Activated CD4-positive, alpha-beta T cell treated with anti-CD3 and anti-CD28 coated beads for 4 hours (primary cell): ENCODE measurements at places on chromosomes 11 and 22.

DNA sequence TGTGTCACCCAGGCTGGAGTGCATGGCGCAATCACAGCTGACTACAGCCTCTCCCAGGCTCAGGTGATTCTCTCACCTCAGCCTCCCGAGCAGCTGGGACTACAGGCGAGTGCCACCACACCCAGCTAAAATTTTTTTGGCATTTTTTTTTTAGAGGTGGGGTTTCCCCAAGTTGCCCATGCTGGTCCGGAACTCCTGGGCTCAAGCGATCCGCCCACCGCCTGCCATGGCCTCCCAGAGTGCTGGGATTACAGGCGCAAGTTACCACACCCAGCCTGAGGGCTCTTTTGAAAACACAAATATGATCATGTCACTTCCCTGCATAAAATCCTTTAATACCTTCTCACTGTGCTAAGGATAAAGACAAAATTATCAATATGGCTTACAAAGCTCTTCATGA is 88.1 kb downstream of the MAML2 start:
- DNase-seq: no peak

DNA sequence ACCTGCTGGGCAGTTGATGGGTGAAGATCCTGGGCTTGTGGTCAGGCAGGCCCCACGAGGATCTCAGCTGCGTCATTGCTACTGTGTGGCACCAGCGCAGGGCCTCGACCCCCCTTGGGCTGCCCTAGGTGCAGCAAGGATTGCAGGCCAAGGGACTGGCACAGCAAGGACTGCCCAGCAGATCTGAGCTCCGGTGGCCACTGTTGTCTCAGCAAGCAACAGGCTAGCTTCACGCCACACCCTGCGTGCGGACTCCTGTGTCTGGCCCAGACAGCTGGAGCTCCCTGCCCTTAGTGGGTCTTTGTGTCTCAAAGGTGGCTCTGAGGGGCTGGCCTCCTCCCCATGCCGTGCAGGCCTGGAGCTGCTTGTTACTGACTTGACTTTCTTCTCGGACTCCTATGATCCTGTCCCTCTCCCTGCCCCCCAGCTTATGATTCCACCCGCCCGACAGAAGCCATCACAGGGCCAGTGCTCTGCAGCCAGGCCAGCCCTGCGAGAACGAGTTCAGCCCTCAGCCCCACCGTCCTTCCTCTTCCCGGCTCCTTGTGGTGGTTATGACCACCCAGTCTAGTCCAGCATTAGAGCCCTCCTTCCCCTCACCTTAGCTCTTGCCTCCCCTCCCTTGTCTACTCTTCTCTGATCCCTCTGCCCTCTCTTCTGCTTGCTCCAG is 295.6 kb downstream of the TBC1D22A start:
- no peak for DNase-seq

DNA sequence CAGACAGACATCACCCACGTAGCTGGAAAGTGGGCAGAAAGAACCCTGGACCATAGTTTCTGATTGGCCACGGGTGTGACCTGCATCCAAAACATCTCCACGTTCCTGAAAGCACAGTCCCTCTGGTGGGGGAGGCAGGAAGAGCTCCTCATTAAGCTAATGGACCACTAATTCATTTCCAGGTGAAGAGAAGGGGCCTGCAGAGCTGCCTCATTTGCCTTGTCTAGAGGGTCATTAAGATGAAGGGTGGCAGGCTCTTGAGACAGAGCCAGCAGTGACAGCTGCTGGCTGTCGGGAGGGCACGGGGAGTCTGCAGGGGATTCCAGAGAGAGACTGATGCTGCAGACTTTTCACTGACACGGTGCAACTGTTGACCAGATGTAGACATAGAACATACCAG is 149.6 kb upstream of the OPCML start:
- no peak for DNase-seq

DNA sequence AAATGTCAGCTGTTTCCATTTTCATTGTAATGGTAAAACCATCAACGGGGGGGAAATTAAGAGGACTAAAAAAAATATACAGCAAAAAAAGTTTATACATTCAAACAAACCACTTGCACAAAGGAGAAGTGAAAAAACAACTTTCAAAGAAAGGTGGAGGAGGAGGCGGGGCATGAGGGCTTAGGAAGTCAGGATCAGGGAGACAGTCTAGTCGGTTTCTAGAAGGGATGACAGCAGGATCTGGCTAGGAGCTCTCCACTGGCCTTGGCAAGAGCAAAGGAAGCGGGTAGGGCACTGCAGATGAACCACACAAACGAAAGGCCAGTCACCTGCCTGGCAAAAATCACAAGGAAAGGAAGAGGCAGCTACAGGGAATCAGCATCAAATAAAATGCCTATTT is 31.0 kb downstream of the NAP1L4 start:
- DNase-seq: no peak

- no peak for DNase-seq
Measured at GRCh38 chr22:37500745-37501609, 14.8 kb upstream of the MFNG start.

GRCh38 chr22:46078241-46079092 is 71.9 kb upstream of the PPARA start:
- no peak for DNase-seq

GRCh38 chr22:49934160-49934890 is 15.9 kb downstream of the CRELD2 start:
- no peak for DNase-seq

DNA sequence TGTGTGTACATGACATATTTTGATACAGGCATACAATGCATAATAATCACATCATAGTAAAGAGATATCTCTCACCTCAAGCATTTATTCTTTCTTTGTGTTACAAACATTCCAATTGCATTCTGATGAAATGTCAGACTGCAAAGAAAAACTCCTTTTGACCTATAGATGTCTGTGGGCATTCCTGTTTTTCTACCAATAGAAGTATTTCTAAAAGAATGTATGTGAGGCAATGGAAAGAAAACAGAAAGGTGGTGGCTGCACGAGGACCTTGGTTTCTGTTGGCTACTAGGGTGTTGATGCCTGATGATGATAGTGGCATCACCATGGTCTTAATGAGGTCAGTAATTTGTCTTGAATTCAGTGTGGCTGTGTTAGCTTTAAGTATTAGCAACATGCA is 137.0 kb upstream of the ANO3 start:
- DNase-seq: no peak

DNA sequence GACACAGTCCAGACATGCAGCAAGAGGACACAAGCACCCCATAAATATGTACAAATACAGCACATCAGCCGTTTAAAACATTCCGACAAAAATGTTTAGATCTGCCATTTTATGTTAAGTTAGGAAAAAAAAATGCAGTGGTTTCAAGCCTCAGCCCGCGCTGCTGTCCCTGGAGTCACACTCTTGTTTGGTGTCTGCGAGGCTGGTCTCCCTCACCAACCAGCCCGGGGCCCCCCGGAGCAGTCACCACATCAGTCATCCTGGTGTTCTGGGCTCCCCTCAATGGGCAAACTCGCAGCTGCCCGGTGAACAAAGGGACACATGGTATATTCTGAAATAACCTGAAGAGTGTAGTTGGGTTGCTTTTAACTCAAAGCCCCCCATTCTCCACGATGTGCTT is 1022.2 kb downstream of the BRD1 start:
- no peak for DNase-seq

- DNase-seq: no peak
Measured at GRCh38 chr11:78339483-78339882, 78.1 kb downstream of the GAB2 start.

DNA sequence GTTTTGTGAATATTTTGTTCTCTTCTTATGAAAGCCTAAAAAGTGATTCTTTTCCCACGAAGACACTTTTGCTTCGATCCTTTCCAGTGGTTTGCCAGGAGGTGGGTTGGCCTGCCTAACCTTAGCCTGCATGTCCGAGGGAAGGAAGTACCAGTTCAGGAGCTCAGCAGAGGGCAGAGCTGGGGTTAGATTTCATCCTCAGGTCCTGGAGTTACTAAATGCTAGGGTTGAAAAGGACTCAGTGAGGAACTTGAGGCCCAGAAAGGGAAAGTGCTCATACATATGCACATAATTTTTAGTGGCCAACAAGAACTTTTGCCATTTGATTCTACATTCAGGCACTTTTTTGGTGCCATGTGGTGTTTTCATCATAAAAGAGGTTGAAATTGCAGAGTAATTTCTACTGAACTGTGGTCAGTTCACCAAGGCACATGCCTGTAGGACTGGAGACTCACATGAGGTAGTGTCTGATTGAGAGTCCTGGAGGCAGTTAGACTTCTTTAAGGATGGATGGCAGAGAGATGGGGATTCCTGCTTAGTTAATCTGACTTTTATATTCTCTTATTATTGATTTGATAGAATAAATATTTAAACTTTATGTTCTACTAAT is 36.7 kb downstream of the NCAM1 start:
- DNase-seq: no peak

DNA sequence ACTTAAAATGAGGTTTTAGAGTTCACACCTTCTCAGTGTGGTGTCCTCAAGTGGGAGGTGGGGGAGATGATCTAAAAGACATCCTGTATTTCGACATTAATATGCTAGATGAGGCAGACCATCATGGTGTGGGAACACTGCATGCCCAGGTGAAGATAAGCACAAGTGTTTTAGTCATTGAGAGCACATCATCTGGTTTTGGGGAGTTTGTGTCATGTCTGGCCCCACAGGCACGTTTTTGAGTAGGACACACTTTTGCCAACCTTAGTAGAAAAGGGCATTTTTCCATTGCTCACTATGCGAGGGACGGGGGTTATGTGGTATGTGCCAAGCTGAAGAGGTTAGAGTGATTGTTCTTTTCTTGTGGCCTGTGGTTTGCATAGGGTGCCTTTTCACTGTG is 189.3 kb downstream of the DBX1 start:
- no peak for DNase-seq

DNA sequence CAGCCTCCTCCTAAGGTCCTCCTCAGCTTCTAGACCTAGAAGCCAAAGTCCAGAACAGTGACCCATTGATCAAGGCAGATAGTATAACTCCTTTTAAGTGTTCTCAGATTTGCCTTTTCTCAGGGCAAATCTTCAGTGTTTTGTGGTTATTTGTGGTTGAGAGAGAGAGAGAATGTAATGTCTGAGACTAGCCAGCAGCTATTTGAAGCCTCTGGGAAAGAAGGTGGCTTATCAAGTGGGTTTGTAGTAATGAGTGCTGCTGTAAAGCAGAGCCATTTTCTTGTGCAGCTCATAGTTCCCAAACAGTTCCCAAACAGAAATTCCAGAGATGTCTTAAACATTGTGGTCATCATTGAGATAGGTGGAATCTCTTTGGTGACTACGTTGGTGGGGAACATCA is 89.5 kb downstream of the RNF169 start:
- no peak for DNase-seq

DNA sequence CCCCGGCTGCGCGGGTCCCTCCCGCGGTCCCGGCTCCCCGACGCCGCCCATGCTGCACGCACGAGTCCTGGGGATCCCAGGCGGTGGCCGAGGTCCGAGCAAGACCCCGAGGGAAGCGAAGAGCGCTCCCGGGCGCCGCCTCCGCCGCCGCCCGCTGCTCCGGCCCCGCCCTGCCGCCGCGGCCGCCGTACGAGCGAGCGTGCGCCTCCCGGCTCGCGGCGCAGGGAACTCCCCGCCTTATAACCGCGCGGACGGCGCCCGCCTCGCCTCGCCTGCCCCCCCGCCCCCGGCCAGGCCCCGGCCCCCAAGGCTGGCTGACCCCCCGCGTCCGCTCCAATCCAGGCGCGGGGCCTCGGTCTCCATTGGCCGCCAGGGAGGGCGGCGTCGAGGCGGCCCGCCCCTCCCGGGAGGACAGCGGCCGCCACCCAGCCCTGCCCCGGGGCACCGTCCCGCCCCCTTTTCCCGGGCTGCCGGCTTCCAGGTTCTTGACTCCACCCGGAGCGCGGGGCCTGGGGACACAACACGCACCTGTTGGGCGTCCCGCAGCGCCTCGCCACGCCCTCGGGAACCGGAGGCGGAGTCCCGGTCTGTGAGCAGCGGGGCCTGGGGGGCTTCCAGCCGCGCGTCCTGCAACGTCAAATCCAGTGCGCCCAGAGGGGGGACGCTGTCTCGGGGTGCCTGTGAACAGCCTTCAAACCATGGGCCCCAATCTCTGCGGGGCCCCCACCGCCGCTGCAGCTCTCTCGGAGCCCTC is at the start of gene FADS3:
FADS3 (minus strand) TSS at position 215 of the 754 bp plus-strand sequence; CDS start at position 51, 164 bp downstream.
- DNase-seq: peak; percentile 22

GRCh38 chr22:28014211-28015045 is 95.4 kb upstream of the PITPNB start:
- no peak for DNase-seq

- DNase-seq: no peak
Measured at GRCh38 chr22:42446151-42446550, 13.9 kb upstream of the NFAM1 start.

GRCh38 chr22:27238935-27239510 is 562.5 kb downstream of the MN1 start:
- no peak for DNase-seq

DNA sequence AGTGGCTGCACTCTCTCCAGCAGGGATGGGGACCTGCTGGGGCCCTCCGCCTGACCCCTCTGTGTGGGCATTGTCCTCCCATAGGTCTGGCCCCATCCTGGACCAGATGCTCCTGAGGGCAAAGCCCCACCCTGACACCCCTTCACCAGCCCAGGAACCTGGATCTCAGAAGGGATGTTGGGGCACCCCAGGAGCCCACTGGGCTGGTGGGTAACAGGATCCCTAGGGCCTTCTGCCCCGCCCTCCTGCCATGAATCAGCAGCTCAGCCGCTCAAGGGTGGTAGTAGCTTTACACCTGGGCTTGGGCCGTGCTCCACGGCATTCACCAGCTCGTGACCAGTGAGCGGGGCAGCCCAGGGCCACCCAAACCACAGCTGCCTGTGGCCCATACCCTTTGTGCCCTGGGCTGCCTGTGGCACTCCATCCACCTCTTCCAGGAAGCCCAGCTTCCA is 1.0 kb upstream of the MAPK12 start:
- DNase-seq: no peak

DNA sequence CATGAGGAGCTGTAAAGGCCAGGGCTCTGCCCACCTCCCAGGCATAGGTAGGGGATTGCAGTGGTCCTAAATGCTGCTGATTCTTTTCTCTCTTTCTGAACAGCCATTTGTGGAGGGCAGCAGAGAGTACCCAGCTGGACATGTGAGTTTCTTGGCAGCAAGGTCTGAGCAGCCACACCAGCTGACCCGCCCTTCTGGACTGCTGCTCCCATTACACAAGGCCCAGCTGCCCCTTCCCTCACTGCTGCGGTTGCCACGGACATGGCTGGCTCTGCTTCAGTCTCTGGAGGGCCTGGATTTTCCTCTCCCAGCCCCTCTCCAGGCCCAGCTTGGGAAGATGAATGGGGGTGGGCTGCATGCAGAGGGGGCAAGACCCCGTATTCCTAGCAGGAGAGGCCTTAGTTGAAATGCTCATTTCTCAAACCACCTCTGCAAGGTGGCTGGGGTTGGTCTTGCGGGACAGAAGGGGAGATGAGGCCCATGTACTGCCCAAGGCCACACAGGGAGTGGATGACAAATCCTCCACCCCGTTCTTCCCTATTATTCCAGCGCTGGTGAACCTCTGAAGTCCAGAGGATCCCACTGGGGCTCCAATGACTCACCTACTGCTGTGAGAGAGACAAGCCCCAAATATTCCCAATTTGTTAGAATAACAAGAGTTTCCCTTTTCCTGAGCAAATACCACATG is 4.6 kb downstream of the LGALS12 start:
- no peak for DNase-seq

- DNase-seq: no peak
Measured at GRCh38 chr22:35425971-35426800, 26.2 kb downstream of the MCM5 start.
